ENCODE measurements at places on chromosomes 4 and X. TPM values are rescaled to one million over a fixed set of nuclear protein-coding genes. Genes with fewer than 3 reads are reported as not detected.

The RAB33A gene
- not detected for total RNA-seq

The GLRA2 gene
- total RNA-seq, result not detected

The SH3RF1 gene
- 3.2 TPM for total RNA-seq

The GLOD5 gene
- 0.93 TPM for total RNA-seq

The F8A3 gene
- total RNA-seq, result 0.24 TPM

The DRD5 gene
- total RNA-seq, result not detected

The TMPRSS11B gene
- not detected for total RNA-seq

The PNMA5 gene
- total RNA-seq, result not detected

The ZXDA gene
- total RNA-seq, result not detected

The UFSP2 gene
- total RNA-seq, result 32.3 TPM

The TLR1 gene
- total RNA-seq, result 0.11 TPM

The GAGE12F gene
- total RNA-seq, result not detected

The ADH1A gene
- 0.13 TPM for total RNA-seq

The C4orf50 gene
- not detected for total RNA-seq

The PAGE5 gene
- total RNA-seq, result not detected

The DKK2 gene
- not detected for total RNA-seq

The GAGE1 gene
- not detected for total RNA-seq

The PAGE2B gene
- total RNA-seq, result not detected

The TLR7 gene
- not detected for total RNA-seq

The PNMA3 gene
- total RNA-seq, result not detected

The GYPB gene
- not detected for total RNA-seq

The SLITRK4 gene
- total RNA-seq, result not detected

The NMU gene
- total RNA-seq, result not detected

The TMEM154 gene
- total RNA-seq, result not detected

The CACNA1F gene
- not detected for total RNA-seq

Measured in HepG2 (cell line).